ENCODE measurements at places on chromosomes 13 and 19. TPM values are rescaled to one million over a fixed set of nuclear protein-coding genes. Genes with fewer than 3 reads are reported as not detected.

Gene DHRS12
- 10.5 TPM for total RNA-seq

Gene TMEM238
- total RNA-seq, result 0.26 TPM

Gene DPY19L3
- total RNA-seq, result 18.6 TPM

Gene BCL3
- total RNA-seq, result 3.8 TPM

Gene MAB21L1
- not detected for total RNA-seq

Gene ZNF254
- total RNA-seq, result 10.8 TPM

- DNase-seq, result no peak
These were observed 147.7 kb upstream of the SOX1 start for GRCh38 chr13:111919286-111919685.

- DNase-seq, result no peak
These were observed 25.3 kb upstream of the MIER2 start for GRCh38 chr19:369876-370275.

- no peak for DNase-seq
These were observed 14.6 kb upstream of the DIAPH3 start for GRCh38 chr13:60178327-60178726.

GRCh38 chr13:75645141-75645540 lies 9.0 kb downstream of the LMO7 start:
- no peak for DNase-seq

DNA sequence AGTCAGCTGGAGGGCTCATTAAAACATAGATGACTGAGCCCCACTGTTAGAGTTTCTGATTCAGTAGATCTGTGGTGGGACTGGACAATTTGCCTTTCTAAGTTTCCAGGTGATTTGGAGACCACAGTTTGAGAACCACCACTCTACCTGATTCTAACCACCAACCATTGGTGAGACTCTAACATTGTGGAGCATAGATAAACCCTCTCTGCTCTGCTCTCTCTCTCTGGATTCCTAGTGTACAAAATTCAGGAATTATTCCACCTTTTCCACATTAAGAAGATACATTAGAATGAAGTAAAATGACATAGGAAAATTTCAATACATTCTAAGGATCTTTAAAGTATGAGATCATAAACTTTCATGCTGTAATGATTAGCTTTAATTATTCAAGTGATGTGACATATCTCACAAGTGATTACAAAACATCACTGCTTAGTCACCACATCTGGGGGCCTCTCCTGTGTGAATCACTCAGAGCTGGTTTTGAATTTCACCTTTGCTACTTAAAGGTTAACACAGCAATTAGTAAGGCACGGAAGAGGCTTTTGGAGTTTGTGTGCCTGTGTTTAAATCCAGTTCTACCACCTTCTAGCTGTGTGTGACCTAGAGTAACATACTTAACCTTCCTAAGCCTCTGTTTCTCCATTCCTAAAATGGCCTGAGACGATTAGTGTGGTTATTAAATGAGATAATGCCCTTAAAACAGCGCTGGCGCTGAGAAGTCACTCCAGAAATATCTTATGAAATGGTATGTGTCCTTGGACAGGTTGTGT lies 78.5 kb upstream of the NBEA start:
- DNase-seq, result no peak

DNA sequence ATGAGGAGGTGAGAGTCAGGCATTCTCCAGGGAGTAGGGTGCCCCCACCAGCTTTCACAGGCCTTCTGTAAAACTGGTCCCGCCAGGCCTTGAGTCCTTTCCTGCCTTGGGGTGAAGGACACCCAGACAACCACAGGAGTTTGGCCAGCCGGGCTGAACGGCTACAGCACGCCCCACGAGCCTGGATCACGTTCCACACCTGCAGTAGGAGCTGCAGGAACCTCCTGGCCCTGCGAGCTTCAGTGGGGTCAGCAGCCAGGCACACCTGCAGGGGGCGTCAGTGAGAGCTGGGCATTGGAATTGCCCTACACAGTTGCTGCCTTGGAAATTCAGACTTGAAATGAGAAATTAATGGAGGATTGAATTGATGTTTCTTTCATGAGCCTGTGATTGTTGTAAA lies 45.7 kb downstream of the COL4A2 start:
- DNase-seq, result no peak

DNA sequence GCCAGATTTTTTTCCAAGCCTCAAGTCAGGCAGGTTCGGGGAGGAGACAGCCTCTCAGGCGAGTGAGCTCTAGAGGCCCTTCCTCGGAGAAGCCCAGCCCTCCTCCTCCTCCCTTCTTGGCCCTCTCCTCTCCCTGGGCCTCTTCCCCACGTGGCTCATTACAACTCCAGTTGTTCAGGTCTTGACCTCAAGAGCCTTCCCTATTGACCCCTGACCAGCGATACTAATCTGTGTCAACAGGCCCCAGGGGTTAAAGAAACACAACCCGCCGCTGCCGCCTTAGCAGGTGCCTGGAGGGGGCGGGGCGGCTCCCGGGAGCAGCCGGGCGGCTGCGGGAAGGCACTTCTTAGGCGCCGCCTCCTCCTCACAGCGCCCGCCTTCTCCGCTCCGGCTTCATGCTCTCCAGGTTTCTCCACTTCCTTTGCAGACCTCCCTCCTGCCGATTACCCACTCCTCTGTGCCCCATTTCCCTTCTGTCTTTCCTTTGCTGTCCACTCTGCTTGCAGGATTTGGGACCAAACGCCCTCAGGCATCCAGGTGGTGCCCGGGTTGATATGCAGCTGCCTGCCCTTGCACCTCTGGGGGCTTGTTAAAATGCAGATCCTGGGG lies 51.0 kb downstream of the LYL1 start:
- DNase-seq, result no peak

GRCh38 chr13:80603351-80603750 lies 262.4 kb upstream of the SPRY2 start:
- DNase-seq, result no peak
